NB4 (cell line): ENCODE measurements at places on chromosomes 3 and 15.

GRCh38 chr3:69276884-69277283 lies 109.0 kb downstream of the FRMD4B start:
- no peak for DNase-seq

DNA sequence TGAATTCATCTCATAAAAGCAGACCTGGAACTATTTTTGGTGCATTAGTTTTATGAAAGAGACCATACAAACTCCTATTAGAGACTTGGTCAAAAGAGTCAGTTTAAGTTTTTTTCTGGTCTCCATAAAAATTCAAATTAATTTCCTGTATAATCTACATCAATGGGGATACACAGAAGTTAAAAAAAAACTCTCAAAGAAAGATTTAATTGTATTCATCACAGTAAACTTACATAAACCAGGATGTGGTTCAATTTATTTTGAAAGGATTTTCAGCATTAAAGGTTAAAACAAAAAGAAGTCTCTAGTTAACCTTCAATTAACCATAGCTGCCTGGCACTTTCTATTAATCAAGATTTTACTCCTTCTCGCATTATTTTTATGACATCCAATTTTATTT lies 530.3 kb upstream of the KCNMB2 start:
- DNase-seq = no peak

- DNase-seq = no peak
Measured at GRCh38 chr3:162034368-162034767, 537.8 kb downstream of the OTOL1 start.

DNA sequence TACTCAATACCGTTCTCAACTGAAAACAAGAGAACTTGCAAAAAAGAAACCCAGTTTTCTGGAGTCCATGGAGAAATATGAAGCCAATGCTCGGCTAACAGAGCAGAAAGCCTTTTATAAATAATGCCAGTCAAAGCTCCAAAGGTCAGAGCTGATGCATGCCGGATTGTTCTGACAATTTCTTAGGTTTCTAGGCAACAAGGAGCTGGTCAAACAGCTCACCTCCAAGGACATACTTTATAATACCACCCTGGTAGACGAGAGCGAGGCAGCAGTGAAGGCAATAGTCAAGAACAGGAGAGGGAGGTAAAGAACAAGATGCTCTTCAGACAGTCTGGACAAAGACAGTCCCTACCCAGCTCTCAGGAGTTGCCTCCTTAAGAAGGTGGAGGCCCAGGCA lies 111.1 kb downstream of the UBE3A start:
- no peak for DNase-seq
